HL-60 (cell line): ENCODE measurements at places on chromosomes 4 and X.

DNA sequence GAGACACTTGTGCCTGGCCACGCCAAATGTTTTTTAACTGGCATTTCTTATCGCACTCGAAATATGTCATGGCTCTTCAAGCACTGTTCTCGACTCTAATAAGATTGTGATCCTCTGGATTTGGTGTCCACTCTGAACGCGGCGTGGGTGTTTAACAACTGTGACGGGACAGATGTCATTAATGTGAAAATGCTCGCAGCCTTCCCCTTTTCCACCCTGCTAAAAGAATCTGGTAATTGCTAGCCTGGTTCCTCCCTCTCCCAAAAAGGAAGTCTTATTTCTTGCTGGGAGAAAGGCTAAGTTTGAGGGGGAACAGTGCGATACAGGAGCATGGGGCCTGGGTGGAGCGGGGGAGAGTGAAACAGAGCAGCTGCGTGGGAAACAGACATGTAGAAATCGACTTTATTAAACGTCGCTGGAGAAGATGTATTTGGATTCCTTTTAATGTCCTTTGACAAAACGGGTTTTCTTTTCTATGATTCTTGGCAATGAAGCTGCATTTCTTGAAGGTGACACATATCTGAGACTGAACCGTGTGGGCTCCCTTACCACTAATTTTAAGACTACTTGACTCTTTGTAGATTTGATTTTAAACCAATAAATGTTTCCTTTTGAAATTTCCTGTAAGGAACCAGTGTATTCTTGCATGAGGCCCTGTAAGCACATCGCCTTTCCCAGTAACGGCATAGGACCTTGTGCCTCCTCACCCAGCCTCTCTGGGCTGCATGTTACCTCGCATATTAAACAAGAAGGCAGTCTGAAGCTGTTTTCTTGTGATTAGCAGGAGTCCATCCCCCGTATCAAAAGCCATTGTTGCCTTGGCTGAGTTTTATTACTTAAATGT, 17.8 kb downstream of the TBC1D1 start:
- DNase-seq: no peak

DNA sequence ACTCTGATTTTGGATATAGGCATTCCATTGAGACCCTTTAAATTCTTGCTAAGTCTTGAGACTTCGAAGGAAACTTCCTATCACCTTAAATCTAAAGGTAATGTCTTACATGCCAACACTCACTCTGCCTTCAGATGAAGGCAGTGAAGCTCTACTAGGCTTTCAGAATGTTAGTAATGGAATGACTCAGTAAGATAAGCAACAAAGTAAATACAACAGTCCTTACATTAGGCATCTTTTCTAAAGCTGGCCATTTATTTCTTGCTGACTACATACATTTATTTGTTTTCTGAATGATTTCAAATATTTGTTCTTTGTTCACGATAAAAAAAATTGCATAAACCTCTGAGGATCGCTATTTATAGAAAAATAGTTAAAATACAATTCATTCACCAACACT, 43.5 kb downstream of the ASIC5 start:
- DNase-seq: no peak

GRCh38 chrX:133921764-133922389, 63.5 kb downstream of the GPC3 start:
- DNase-seq: no peak

DNA sequence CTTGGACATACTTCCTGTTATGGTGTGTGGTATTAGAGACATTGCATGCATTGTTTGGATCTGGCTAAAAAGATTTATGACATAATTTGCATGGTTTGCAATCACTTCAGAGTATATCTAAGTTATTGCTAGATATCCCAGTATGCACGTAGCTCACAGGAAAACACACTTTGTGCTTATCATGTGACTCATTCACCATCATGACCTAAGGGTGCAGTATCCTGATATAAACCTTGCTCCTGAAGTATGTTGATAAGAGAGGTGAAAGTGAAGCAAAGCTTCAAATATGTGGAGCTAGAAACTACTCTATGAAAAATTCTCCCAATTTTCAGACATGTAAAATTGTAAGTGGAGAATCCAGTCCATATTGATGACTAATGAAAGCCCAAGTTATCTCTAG, 46.9 kb upstream of the GRXCR1 start:
- DNase-seq: no peak

DNA sequence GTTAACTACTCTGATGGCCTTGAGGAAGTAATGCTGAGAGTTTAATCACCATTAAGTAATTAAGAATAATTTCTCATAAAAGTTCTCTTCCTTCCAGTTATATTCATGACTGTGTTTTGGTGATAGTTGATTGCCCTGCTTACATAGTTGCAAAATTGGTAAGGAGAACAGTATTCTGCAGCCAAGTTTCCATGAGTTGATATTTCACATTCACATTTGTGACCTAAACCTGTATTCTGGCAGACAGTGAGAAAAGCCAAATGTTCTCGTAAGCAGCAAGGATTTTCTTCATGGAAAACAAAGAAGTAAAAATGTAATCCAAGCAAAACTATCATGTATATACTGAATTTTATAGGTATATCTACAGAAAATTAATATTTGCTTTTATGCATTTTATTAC, 187.8 kb upstream of the NUDT6 start:
- no peak for DNase-seq
